ENCODE measurements at places on chromosomes 2 and 18.

- no peak for DNase-seq
Measured at GRCh38 chr18:56935434-56936040, 211.3 kb upstream of the BOD1L2 start.

DNA sequence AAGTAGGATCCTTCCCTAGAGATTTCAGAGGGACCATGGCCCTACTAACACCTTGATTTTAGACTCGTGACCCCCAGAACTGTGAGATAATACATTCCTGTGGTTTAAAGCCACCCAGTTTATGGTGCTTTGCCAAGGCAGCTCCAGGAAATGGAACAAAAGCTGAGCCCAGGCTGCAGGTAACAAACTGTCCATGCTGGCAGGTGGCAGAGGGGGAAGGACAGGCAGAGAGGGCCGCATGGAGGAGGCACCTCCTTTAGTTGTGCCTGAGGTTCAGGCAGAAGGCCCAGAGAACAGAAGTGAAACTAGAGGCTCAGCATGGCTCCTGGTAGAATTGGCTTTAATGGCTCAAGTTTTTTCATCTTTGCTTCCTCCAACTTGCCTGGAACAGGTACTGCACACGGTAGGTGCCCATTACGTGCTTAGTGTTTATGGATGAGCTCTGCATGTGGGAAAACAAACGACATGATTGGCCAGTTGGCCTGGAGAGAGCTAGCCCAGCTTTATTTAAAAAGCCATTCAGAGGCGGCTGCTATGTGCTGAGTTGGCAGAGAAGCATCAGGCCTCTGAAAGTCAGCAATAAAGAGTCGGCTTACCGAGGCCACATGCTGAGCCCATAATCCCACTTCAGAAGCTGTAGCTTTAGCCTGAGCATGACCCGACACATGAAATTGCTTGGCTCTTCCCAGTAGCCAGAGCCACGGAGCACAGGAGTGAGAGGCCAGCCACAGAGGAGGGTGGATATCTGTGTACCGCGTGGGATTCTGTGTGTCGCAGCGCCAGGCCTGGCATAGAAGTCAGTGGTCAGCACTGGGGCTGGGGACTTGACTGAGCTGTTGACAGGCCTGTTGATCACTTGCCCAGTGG lies 36.5 kb downstream of the HS1BP3 start:
- DNase-seq, result no peak

DNA sequence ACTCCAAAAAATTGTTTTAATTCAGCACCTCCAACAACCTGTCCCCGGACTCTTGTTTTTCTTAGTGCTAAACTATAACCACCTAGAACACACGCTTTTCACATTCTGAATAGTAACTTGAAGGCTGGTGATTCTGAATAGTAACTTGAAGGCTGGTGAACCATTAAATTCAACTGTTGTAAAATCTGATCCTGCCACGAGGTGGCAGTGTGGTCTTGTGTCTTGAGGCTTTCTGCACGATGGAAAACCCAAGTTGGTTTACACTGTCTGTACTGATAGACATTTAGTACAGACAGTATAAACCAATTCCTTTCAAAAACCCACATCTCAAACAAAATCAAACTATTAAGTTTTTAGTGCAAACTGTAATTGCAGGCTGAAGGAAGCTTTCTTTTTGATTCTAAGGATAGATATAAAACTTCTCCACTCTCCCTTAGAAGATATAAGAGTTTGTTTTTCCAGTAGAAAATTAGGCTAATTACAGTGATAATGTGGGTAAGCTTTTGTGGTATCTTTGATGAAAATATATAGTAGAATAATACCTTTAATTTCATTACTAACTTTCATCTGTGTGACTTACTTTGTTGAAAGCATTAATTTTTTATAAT lies 57.6 kb downstream of the VAPA start:
- peak; percentile 74 for DNase-seq

DNA sequence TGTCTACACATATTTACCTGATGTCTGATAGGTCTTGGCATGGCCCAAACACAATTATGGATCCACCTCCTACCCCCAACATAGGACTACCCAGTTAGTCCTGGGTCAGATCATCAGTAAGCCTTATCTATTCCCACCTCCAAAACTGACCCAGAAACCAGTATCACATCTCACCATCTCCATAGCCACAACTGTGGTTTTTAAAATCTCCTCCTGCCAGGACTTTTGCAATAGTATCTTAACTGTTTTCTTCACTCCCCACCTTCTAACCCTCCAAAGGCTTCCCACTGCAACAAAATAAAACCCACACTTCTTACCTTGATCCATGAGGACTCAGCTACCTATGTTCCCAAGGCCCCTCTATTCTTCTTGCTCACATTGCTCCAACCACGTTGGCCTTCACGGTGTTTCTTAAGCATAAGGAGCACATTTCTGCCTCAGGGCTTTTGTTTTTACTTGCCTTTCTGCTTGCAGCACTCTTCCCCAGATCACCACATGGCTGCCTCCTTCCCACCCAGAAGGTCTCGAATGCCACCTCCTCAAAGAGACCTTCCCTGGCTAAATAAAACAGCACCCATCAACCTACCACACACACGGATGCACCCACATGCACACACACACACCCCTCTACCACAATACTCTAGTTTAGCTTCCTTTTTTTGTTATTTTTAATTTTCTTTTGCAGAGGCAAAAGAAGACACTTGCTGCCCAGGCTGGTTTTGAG lies 125.9 kb upstream of the SLC1A4 start:
- DNase-seq, result no peak

DNA sequence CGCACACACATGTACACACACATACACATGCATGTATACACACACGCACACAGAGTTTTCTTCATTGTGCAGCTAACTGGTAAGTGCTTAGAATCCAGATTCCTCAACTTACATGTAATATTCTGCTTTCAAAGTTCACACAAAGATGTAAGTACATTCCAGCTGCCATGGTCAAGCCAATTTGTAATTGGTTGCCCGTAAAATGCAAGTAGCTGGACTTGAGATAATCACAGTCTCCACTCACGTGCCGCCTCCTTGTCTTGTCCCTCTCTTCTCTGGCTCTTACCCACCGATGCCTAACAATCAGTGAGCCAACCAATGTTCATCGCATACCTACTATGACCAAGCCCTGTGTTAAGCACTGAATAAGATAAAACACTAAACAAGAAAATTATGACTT lies 77.8 kb downstream of the SOCS6 start:
- no peak for DNase-seq

- DNase-seq, result no peak
Measured at GRCh38 chr18:79471597-79471996, 75.9 kb downstream of the NFATC1 start.

Data from ELR (cell line).